ENCODE measurements at places on chromosomes 11 and 22.

DNA sequence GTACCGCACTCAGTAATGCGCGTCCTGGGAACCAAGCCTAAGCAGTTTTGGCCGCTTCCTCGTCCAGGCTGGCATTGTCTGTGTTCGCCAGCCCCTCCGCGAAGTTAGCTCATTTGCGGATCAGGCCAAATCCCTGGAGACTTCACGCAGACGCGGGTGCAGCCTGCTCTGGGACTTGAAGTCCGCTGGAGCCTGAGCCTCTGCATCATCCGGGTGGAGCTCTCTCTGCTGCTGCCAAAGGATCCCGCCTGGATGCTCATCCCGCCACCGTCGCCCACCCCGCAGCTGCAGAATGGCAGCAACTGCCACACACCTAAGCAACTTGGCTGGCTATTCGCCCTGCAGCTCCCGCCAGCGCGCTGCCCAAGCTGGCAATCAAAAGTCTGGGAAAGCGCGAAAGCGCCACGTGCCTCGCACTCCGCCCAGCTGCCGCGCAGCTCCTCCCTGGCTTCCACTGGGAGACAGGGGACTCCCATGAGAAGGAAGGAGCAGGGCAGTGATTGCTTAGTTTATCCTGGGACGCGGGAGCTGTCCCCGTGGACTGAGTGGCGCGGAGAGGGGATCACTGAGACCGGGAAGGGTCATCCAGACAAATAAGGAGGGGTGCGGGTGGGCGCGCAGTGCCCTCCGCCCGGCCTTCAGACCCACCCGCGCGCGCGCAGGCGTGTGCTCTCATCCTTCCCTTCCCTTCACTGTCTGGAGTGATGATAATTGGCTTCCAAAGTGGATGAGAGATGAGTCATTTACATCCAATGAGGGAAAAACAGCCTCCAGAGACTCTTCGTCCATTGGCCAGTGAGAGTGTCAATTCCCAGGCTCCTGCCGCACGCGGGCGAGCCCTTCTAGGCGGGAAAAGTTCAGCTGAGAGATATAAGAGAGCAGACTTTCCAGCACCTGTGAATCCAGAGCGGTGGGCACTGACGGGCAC, 23.2 kb upstream of the GLYATL1B start:
- DNase-seq = no peak

GRCh38 chr22:31055635-31056159, 25.4 kb upstream of the SMTN start:
- DNase-seq = no peak

GRCh38 chr11:9626496-9627394, 37.1 kb upstream of the SWAP70 start:
- DNase-seq = no peak

DNA sequence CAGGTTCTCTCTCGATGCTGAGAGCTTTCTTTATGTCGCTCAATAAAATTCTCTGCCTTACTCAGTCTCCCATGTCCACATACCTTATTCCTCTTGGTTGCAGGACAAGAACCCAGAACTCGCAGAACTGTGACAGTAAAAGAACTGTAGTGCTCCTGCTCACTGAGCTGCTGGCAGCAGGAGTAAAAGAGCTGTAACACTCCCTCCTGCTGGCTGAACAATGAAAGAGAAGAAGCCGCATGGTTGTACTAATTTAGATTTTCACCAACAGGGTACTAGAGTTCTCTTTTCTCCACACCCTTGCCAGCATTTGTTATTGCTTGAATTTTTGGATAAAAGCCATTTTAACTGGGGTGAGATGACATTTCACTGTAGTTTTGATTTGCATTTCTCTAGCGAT, 433.2 kb downstream of the GUCY1A2 start:
- no peak for DNase-seq

DNA sequence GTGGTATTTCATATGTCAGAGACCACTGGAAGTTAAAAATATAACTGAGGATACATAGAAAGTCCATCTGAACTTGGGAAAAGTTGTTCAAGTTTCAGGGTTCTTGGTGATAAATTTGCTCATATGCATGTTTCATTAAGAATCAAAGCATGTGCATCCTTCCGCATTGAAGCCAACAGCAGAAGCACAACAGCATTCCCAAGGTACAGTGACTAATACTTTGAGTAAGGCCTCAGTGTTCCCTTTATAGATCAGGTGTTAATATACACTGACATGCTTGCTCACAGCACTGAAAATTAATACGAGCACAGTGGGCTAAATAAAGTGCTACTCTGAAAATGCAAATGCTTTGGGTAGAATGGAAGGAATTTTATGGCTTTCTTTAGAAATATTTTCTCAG, 691.1 kb downstream of the METTL15 start:
- no peak for DNase-seq

DNA sequence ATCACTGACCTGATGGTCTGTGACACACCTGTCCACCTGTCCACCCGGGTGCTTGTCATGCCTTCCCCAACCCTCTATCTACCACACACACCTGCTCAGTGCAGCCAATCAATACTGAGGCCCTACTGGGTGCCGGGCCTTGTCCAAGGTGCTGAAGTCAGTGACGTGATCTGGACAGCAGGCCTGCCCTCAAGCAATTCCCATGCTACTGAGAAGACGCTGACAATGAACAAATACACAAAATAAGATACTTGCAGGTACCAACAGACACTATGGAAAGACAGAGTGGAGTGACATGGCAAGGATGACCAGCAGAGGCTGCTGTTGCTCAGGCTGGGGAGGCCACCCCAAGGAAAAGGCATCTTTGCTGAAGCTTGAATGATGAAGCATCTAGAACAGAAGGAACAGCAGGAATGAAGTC, 21.2 kb downstream of the PLAAT3 start:
- DNase-seq = no peak

- DNase-seq = no peak
Measured at GRCh38 chr11:69382131-69383128, 88.5 kb downstream of the MYEOV start.

DNA sequence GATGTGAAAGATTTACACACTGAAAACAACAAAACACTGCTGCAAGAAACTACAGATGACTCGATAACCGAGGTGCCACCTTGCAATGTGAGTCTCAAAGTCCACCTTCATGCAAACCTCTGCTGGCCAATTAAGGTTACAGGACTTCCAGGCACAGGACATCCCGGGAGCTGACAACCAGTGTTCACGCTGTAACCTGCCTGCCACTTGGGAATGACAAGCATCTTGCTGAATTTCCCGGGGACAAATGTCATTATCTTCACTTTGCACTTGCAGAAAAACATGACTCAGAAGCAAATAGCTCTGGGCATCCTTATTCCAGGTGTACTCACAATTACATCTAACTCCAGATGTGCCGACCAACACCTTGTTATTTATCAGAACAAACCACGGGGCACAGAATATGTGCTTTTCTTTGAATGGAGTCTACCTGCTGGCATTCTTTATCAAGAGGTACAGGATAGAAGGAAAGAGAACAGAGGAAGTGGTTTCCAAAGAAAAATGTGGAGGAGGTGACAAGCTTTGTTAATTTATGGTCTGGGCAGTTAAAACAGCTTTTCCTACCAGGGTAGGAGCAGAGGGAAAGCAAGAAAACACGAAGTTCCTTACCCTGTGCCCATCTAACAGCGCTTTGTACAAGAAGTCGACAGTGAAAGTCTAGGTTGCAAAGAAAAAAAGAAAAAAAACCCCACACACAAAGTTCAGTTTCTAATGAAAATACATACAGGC, 72.3 kb downstream of the SHANK2 start:
- no peak for DNase-seq

- no peak for DNase-seq
Measured at GRCh38 chr22:48837341-48837935, 990.2 kb downstream of the BRD1 start.

DNA sequence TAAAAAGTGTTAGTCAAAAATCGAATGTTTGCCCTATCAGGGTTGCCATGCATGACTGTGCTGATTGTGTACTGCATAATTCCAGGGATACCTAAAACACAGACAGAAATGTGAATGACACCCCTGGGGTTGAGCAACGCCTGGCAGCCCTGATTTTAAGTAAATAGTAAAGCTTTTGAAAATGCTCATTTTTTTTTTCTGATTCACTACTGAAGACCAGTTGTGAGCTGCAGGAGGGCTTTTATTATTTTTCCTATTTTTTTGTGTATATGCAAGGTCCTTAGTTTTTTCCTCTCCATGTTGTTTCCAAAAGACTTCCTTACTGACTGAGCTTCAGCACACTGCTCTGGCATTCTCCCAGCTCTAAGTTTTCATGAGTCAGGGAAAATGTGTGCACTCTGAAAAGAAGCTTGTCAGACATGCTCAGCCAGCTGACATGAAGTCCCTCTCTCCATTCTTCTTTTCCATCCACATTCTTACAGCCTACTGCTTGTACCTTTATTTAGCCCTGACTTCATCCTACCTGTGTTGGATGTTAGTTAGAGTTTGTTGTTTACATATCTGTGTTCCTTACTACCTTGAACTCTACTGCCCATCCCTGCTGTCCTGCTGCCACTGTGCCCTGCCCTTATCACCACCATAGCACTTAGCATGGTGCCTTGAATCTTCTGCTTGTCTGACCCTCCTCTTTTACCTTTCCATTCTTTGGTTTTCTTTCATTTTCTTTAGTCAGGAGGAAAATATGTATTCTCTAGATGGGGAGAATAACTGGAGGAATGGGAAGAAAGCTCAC, 79.5 kb downstream of the HORMAD2 start:
- no peak for DNase-seq

DNA sequence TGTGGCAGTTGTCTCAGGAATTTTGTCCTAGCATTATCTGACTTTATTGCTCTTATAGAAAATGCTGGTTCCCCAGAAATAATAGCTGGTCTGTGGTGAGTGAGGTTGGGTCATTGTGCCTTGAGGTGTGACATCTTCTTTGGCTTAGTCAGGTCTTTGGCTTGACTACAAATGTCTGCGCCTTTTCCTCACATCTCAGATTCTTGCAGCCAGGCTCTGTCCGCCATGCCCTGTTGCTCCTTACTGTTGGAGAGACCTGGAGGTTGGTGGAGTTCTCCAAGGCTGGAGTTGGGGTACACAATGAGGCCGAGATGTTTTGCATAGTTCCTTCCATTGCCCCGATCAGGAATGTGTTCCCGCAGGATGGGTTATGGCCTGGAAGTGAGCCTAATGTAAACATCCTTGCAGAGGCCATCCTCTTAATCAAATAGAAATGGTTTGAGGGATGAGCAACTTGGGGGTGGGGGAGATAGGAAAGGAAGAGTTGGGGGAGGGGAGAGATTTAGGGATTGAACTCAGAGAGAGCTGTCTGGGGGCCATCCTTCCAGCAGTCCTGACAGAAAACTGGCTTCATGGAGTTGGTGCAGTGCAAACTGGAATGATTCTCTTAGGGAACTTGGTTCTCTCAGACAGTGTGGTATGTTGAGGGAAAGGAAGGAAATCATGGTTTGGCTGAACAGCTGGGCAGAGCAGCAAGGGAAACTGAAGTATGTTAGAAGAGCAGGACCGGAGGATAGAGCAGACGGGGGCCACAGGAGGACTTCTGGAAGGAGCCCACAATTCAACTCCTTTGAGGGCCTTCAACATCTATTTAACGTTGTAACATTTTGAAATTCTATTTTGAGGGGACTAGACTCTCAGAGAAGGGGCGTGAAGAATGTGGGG, 49.9 kb downstream of the ZBTB16 start:
- DNase-seq = no peak

- DNase-seq = no peak
Measured at GRCh38 chr11:26632691-26633159, 60.7 kb upstream of the MUC15 start.

DNA sequence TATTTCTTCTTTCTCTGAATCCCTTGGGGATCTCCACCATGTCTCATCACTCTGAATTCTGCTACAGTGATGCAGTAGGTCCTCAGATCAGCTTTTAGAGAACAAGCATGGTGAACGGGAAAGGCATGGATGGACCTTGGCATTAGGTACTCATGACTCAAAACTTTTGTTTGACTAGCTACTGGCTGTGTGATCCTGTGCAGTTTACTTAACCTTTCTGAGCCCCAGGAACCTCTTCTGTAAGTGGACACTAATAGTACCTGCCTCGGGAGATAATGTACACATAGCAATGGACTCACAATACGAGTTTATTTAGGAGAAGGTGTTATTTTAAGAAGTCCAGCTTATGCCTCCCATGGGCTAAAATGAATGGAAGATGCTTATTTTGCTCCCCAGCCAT, 184.7 kb upstream of the TBCEL start:
- no peak for DNase-seq

DNA sequence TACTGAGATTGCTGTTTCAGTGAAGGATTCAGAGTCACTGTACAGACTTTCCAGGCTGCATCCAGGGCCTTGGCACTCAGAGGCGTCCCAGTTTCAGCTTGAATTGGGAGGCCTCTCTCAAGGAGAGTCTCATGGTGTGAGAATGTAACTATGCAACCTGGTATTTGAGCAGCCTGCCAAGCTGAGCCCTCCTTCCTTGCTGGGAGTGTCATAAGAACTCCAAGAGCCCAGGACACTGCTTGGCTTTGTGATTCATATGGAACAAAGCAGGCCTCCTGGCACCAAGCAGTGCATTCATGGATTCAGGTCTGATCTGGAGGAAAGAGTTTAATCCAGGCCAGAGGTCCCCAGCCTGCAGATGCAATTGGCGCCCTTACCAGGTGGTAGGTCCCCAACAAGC, 171.7 kb downstream of the DBX1 start:
- DNase-seq = no peak

DNA sequence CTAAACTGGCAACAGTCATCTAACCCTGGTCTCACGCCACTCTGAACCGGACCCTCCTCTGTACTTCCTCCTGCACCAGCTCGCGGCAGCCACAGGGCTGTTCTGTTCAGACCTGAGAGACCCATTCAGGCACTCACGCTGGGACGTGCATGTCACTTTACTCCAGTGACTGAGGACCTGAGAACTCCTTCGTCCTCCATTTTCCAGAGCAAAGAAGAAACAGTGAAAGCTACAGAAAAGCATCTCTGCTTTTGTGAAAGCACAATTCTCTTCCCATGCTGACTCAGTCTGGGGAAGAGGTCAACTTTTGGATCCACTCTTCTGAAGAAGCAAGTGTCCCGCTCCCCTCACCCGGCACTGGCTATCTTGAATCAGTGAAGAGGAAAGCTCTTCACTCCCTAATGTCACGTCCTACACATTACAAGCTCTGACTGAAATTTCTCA, 24.5 kb downstream of the PISD start:
- no peak for DNase-seq

GRCh38 chr11:40417627-40418026, 1041.8 kb downstream of the LRRC4C start:
- no peak for DNase-seq

- peak; percentile 6 for DNase-seq
Measured at GRCh38 chr11:198236-198806, 5.4 kb downstream of the SCGB1C1 start.

Measured in activated CD4-positive, alpha-beta T cell treated with anti-CD3 and anti-CD28 coated beads for 1 hour (primary cell).